ENCODE measurements at places on chromosomes 7 and 10.

- DNase-seq: no peak
Measured at GRCh38 chr7:151275813-151276577, 27.5 kb upstream of the SMARCD3 start.

- DNase-seq: no peak
Measured at GRCh38 chr10:38093816-38094157, 350 bp upstream of the ZNF37A start.

- DNase-seq: no peak
Measured at GRCh38 chr10:23514321-23514720, 75.4 kb downstream of the OTUD1 start.

- no peak for DNase-seq
Measured at GRCh38 chr10:126233182-126234148, 154.8 kb downstream of the ADAM12 start.

DNA sequence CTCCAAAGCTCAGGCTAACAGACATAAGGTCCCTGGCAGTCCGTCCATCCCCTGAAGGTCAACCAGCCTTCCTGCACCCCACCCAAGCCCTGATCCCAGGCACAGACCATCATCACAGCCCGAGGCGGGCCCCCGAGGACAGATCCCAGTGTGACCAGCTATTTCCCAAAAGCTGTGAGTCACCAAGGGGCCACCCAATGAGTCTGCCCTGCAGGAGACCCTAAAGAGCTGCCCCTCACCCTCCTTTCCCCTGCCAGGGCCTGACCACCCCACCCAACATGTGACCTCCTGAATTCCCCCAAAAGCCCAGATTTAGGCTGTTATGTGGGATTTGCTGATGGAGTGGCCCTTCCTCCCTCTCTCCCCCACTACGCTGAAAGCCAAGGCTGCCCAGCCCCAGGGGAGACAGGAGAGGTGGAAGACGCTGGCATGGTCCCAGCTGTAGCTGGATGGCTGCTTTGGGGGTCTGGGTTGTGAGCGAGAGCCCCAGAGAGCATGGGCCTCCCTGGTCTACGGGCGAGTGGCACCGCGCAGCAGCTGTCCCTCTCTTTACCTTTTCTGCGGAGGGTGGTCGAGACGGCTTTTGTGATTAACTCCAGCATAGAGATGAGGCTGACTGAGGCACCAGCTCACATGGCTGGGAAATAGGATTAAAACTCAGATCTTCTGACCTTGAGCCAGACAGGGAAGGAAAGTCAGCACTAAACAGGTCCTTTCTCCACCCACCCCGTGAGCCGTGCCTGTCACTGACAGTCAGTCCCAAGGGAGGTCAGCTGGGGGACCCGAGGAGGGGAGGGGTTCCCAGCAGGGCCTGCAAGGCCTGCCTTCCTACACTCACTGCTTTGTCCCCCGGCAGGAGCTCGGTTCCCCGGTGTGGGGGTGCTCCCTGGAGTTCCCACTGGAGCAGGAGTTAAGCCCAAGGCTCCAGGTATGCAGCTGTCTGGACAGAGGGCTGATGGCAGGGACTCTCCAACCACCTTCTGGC is 16.7 kb downstream of the ELN start:
- DNase-seq: no peak

DNA sequence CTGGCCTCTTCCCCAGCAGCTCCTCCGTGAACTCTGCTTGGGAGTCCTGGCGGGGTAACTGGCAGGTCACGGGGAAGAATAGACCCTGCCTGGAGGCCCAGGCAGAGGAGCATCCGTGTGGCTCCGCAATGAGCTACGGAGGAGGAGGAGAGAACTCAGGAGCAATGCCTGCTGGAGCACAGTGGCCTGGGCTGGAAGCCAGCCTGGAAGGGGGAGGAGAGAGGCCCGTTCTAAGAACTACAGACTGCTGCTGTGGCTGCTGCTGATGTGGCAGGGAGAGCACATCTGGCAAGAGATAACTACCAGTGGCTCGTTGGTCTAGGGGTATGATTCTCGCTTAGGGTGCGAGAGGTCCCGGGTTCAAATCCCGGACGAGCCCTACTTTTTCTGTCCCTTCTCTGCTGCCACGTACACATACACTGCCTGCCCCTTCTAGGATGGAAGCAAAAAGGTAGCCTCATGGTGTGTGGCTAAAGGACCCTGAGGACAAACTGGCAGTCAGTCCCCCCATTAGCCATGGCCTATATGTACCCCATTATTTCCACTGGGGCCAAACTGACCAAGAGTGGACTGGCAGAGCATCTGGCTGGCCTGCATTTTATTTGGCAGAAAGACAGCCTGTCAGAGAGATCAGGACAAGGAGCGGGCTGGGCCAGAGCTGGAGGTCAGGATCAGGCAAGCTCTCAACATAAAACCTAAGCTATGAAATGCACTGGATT is 7.7 kb upstream of the OPN1SW start:
- no peak for DNase-seq

- no peak for DNase-seq
Measured at GRCh38 chr7:75045881-75046280, 27.7 kb downstream of the RCC1L start.

DNA sequence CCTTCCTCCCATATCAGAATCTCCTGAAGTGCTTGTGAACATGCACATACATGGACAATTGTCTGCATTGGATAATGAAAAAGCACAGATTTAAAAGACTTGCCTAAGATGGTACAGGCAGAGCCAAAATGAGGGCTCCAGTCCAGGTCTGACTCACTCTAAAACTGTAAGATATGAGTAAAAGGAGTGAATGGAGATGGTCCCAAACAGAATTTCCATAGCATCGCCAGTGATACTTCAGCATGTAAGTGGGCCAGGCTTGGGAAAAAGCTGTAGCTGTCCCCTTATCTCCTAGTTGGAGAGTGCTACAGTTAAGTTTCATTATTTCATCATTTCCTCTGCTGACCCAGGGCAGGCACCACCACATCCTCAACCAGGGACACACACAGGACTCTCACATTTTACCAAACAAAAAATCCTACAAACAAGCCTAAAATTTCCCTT is 26.4 kb upstream of the IL6 start:
- DNase-seq: no peak

GRCh38 chr10:89505640-89506275 is 29.6 kb downstream of the SLC16A12 start:
- DNase-seq: no peak

- DNase-seq: no peak
Measured at GRCh38 chr7:121874298-121874697, 1.3 kb downstream of the PTPRZ1 start.

GRCh38 chr7:48938539-48939295 is 14.4 kb downstream of the CDC14C start:
- no peak for DNase-seq

- no peak for DNase-seq
Measured at GRCh38 chr7:47847207-47847606, 101.1 kb downstream of the PKD1L1 start.

DNA sequence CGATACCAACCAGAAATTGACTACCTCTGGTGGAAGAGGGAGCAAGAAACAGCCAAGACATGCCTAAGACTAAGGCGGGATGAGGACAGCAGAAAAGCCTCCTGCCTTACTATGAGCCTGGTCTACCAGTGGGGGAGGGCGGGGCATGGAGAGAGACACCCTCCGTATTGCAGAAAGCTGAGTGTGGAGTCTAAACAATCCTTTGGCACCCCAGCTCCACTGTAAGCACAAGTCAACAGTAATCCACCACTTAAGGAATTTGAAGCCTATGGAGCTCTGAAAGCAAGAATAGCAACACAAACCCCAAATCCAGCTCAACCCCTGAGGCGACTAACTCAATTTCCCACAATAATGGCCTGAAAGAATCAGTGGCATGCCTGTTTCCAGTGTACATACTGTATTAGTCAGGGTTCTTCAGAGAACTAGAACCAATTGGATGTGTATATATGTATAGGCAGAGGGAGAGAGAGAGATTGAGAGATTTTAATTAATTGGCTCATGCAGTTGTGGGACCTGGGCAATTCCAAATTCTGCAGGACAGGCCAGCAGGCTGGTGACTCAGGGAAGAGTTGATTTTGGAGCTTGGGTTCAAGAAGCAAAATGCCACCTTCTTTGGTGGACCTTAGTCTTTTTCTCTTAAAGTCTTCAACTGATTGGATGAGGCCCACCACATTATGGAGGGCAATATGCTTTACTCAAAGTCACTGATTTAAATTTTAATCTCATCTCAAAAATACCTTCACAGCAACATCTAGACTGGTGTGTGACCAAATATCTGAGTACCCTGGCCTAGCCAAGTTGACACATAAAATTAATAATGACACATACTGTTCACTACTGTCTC is 13.5 kb downstream of the PPIF start:
- DNase-seq: no peak

- DNase-seq: no peak
Measured at GRCh38 chr10:72295330-72295910, 21.7 kb downstream of the DDIT4 start.

DNA sequence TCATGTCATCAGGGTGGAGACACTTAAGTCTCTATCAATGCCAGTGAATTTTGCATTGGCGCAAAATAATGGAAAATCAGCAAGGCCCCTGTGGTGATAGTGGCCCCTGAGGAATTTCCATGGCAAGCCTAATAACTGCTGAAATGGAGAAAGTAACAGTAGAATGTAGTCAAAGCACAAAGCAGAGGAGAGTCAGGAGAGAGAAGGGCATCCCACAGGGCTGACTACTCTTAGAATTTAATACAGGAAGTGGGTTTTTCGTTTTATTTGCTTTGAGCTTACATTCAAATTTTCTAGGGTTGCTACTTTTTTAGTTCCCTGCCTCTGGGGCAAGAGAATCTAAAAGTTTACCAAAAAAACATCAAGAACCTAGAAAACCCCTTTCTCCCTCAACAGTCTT is 39.0 kb downstream of the BZW2 start:
- DNase-seq: no peak

DNA sequence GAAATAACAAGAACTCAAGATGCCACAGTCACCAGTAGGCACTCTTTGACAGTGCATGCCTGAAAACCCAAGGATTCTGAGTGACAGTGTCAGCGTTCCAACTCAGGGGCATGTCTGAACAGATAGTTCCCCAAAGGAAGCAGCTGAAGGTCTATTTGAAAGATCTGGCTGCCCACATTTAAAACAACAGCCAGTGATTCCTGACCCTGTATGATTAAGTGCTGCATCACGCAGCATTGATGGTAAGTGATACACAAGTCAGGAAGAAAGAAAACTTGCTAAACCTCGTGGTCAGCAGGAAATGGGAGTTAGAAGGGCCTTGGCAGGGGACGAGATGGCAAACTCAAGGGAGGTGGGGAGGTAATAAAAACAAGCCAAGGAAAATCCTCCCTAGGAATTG is 1013.1 kb downstream of the TYW1 start:
- no peak for DNase-seq

- no peak for DNase-seq
Measured at GRCh38 chr10:116364868-116365267, 40.6 kb downstream of the CCDC172 start.

DNA sequence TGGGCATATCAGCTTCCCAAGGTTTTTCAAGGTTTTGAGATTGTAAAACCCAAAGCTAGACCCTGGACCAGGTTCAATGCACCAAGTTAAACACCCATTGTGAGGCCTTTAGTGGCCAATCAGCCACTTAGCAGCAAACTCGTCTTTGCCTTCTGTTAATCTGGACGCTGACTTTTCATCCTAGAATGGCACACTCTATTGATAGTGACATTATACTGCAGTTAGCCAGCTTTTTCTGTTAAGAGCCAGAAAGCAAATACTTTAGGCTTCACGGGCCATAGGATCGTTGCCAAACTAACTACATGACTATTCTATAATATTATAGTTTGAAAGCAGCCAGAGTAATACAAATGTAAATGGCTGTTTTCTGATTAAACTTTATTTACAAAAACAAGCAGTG is 51.3 kb downstream of the VKORC1L1 start:
- no peak for DNase-seq

DNA sequence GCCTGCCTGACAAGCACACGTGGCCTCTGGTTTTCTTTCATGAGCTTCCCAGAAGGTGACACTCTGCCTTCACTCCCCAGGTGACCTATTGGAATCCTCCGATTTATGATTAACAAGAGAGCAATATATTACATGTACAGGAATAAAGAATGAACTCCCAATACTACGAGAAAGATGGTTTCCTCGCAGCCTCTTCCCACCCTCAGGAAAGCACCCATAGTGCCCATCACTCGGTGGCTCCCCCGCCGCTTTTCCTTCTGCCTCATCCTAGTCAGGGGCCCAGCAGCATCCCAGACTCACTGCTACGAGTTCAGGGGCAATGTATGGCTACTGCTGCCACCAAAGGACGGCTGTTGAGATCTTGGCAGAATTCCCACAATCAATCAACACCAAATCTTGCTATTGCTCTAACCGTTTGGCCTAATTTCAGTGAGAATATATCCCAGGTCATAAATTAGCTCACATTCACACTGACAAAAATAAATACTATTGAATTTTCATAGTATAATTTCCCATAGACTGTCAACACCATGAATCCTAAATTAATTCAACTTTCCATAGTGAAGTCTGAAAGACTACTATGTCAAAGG is 196.3 kb downstream of the TNS3 start:
- no peak for DNase-seq

DNA sequence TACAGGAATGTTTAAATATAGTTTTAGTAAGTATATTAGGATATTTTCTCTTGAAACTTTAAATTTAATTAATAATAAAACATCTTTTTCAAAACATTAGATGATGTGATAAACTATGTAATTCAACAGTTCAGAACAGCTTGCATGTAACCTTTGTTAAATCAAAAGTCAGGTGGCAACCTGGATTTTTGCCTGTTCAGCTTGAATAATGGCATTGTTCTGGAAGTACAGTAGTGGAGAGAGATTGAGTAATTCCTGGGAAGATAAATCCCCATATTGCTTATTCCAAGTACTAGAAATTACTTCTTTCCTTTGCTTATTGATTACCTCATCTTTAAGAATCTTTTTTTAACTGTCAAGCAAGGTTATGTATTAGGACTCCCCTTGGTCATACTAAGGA is 20.1 kb upstream of the CFTR start:
- no peak for DNase-seq

- no peak for DNase-seq
Measured at GRCh38 chr7:7484072-7484471, 51.6 kb downstream of the COL28A1 start.

- no peak for DNase-seq
Measured at GRCh38 chr10:12252882-12253546, 57.0 kb downstream of the CDC123 start.

DNA sequence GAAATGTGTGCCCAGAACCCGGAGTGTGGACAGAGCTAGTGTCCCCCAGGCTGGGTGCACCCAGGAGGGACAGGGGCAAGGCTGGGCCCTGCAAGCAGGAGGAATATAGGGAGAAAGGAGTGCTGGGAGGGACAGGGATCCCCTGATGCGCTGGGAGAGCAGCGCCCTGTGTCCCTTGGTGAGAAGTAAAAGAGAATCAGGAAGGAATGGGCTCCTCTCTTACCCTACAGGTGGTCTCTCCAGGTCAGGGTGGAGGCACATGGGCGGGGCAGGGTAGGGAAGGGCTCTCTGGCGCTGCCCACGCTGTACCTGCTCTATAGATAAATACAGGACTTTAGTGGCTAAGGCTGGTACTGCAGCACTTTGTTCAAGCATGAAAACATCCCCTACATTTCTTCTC is 753.8 kb downstream of the GRID1 start:
- no peak for DNase-seq

- DNase-seq: no peak
Measured at GRCh38 chr7:44251881-44252280, 51.1 kb downstream of the YKT6 start.
